ENCODE measurements at places on chromosomes 1 and 21.

DNA sequence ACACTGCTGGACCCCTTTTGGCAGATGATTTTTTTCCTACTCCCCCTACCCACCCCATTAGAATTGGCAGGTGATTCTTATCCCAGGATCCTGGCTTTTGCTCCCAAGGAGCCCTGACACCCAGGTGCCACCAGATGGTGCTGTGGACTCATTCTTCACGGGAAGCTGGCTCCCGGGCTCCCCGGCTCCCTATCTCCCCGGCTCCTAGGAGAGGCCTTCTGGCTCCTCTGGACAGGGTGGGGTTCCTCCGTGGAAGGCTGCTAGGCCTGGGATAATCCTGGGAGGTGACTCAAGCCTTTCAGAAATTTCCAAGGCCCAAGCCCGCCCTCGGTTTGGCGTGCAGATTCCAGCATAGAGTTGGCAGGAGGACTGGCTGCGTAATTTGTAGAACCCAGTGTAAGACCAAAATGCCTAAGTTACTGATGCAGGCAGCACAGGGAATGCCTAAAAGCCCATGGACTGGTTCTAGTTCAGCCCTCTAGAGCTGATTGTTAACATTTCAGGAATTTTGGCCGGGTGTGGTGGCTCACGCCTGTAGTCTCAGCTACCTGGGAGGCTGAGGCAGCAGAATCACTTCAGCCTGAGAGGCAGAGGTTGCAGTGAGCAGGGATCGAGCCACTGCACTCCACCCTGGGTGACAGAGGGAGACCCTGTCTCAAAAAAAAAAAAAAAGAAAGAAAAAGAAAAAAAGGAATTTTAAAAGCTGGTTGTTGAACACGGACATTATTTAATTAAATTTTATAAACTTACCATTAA is 6.8 kb upstream of the BSDC1 start:
- DNase-seq = peak; percentile 56

- DNase-seq = no peak
These were observed 3.0 kb upstream of the TMEM54 start for GRCh38 chr1:32903991-32904785.

- DNase-seq = no peak
These were observed 39.3 kb upstream of the EYA3 start for GRCh38 chr1:28127617-28128257.

- no peak for DNase-seq
These were observed 63.7 kb downstream of the LEPR start for GRCh38 chr1:65483993-65484754.

- no peak for DNase-seq
These were observed 9.6 kb downstream of the TMCO1 start for GRCh38 chr1:165759095-165759494.

Data from activated naive CD4-positive, alpha-beta T cell treated with Interleukin-2 at 50 U/mL for 16 hours (primary cell).